ENCODE measurements at places on chromosomes 6 and 20.

DNA sequence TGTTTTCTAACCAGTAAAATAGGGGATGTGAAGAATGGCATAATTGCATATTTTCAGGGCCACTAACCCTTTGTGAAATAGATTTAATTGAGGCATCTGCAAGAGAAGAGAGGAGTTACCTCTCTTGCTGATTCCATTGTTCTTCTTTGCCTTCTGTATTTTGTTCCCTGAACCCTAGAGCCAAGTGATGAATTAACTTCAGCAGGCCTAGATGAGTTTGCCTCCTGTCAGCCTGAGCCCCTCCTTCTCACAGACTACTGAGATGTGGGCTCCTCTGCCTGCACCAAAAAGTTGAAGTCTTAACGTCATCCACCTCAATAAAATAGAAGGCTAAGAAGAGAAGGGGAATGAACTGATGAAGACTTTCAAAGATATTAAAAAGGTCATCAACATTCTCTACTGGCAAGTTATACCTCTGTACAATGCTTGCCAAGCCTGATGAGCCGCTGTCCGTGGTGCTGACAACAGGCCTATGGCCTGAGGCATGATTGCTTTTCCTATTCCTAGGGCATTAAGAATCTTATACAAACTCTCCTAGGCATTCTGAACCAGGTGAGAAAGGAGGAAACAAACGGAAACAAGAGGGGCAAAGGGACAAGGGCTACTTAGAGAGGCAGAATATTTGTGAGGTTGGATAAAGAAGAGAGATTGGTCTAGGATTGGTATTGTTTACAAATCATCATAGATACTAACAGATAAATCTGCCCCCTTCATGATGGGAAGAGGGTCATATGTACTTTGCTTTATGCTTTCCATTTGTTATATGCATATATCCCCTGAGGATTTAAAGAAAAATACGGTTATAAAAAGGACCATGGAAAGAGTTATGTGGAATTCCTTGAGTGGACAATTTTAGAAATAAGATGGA is 46.8 kb downstream of the CD24 start:
- DNase-seq = no peak

DNA sequence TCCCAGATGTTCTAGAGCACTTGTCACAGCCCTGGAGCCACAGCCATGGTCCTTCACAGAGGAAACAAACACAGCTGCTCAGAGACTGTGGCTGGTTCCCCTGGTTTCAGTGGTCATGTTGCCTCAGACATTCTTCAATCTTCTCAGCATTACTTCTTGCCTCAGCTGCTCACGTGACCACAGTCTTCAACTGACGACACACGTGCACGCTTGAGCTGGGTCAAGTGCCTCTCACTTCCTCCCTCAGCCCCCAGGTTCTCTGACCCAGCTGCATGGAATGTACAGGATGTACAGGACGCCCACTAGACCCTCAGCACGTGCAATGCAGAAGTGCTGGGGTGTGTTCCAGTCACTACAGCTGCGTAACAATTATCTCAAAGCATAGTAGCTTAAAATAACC is 159.8 kb upstream of the GGTLC1 start:
- DNase-seq = no peak

DNA sequence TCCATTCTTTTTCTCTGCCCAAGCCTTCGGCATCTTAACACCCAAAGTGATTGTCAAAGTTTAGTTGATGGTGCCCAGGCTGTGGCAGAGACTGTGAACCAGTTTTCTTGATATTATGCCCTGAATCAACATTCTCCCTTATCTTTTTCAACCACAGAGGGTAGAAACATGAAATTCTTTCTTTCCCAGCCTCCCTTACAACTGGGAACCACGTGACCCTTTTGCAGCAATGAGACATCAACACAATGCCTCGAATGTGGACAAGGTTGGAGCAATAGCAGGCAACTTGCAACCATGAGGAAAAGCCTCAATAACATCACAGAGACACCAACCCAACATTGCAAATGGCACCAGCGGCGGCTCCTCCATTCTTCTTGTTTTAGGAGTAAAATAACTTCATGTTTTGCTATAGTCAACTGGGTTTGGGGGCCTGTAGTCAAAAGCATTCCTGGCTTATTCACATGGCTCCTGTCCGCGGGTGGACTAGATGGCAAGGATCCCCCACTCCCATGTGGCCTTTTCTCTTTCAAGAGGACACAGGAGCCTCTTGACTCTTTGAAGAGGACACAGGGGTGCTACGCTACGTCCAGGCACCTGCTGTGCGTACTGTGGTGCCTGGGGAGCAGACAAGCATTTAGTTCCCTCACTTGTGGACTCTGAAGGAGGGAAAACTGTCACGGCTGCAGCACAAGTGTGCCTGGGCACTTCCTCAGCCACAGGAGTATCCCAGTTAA is 90.5 kb downstream of the NOL4L start:
- DNase-seq = no peak

GRCh38 chr6:83314693-83315092 is 116.2 kb downstream of the ME1 start:
- no peak for DNase-seq

DNA sequence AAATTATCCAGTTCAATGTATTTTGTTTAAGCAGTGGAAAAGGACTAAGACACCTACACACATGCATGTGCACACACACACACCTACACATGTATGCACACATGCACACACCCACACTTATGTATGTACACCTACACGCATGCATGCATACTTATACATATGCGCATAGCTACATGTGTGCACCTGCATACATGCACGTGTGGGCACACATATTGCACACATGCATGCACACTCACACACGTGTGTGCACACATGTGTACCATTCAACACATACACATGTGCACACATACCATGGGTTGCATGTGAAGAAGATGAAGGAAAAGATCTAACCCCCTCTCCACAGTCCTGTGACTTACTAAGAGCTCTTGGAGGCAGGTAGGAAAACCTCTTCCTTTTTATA is 122.0 kb upstream of the MAFB start:
- no peak for DNase-seq

DNA sequence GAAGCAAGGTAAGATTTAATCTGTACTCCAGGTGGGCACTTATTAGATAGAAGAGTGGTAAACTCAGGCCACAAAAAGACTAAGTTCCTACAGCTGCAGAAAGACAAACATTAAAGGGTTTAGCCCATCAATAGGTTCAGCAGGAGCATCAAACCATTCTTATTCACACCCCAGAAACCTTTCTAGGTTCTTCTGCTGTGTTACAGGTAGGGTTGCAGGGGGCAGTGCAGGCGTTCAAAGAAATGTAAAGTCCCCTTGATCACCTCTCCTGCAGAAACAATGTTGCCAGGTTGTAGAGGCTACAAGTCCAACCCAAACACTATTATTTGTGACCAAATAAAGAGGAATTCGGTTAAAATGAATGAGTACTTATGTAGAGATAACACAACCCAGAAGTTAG is 31.8 kb downstream of the PHACTR1 start:
- no peak for DNase-seq

DNA sequence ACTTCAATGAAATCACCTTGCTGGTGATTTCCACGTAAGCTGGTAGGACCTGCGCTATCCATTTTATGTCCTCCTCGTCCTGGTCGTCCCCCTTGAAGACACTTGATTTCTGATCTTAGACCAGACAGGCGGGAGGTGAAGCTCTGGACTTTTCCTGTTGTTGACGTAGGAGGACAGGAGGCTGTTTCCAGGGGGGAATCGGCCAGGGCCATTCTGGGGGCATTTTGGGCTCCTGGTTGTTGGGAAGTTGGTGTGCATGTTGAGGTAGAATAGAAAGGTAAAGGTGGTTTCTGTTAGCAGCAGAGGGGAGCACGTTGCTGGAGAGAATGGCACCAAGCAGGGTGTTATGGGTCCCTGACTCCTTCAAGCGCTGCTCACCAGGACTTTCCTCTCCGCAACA is 56.0 kb downstream of the GMPR start:
- no peak for DNase-seq

GRCh38 chr20:44279228-44279627 is 31.8 kb downstream of the FITM2 start:
- no peak for DNase-seq

- no peak for DNase-seq
These were observed 199.7 kb upstream of the SIM1 start for GRCh38 chr6:100664274-100665040.

DNA sequence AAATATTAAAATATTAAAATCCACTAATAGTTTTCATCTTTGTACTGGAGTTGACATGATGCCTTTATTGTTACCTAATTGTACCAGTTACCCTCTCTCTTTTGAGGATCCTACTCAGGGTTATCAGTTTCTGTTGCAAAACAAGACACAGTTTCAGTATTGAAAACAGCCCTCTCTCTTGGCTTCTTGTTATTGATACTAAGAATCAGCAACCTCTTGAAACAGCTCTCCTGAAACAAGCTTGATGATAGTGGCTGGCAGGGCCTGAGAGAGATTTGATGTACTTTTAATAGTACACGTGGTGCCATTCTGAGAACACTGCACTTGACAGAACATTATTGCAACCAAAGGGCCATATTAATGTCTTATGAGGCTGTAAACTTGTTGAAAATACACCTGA is 64.9 kb upstream of the MEI4 start:
- no peak for DNase-seq

- no peak for DNase-seq
These were observed 1516.4 kb upstream of the DEFB115 start for GRCh38 chr20:29740951-29741593.

GRCh38 chr20:8020314-8021079 is 936 bp upstream of the TMX4 start:
- DNase-seq = no peak

GRCh38 chr6:90940812-90941481 is 354.1 kb upstream of the MAP3K7 start:
- peak; percentile 16 for DNase-seq

GRCh38 chr6:43951063-43951755 is 176.0 kb downstream of the MRPL14 start:
- DNase-seq = no peak

- DNase-seq = no peak
These were observed 92.6 kb downstream of the RNGTT start for GRCh38 chr6:88870717-88871330.
